Fibroblast of upper back skin (primary cell): ENCODE measurements at places on chromosomes 5 and 9.

- DNase-seq, result peak; percentile 49
Observed at GRCh38 chr9:133147412-133148198, 16.1 kb downstream of the GBGT1 start.

GRCh38 chr5:156522651-156523529 is 195.9 kb downstream of the SGCD start:
- DNase-seq, result no peak

GRCh38 chr5:23208959-23209431 is 298.4 kb upstream of the PRDM9 start:
- peak; percentile 32 for DNase-seq

DNA sequence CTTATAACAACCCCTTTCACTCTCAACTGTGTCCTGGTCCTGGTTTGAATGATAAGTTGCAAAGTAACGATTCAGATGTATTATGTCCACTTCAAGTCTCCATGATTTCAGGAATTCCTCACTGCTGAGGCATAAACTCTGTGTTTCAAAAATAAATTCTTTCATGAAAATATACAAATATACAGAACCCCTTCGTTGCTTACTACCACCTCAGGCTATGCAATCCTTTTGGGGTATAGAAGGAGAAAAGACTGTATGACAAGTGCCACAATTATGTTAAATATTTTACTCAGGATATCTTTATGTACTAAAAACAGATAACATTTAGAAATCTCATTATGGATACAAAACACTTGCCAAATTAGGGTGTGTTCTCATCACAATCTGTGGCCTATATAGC is 190.7 kb downstream of the KCTD16 start:
- DNase-seq, result no peak

GRCh38 chr9:4111233-4112008 is 188.4 kb downstream of the GLIS3 start:
- DNase-seq, result peak; percentile 47

DNA sequence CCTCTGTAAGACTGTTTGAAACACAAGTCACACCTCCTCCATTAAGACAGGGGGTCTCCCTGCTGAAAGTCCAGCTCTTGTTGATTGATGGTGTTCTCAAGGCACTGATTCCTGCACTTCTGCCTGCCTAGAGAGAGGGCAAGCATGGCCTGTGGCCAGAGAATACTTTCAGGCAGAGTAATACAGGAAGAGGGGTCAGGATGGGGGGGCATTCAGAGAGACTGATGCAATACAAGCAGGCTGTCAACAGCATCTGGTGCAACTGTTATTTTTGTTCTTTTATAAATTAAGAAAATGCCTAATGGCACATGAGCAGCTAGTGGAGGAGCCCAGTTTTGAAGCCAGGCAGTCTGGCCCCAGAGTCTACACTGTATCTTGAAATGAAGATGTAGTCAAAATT is 302.2 kb downstream of the DIRAS2 start:
- DNase-seq, result peak; percentile 73

GRCh38 chr9:8391132-8391531 is 591.6 kb upstream of the DMAC1 start:
- peak; percentile 76 for DNase-seq

GRCh38 chr5:146082798-146083197 is 22.6 kb downstream of the PLAC8L1 start:
- no peak for DNase-seq

GRCh38 chr5:115816226-115817081 is at the start of gene CDO1:
CDO1 (minus strand) TSS chr5:115816659; CDS start chr5:115816397, 262 bp downstream.
- peak; percentile 54 for DNase-seq

DNA sequence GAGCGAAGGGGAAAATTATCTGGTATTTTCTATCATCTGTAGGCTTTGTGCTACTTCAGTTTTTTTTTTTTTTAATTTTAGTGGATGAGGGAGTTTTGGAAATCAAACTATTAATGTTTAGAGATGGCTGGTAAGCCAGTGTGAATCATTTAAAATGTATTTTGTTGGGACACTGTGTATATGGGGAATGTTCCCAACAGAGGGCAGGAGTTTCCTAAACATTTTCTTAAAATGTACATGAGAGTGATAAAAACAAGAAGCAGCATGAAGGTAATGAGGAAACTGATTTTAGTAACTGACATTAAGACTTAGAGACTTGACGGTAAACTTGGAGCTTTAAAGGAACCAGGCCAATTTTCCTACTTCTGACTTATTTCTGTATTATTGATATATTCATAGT is 68.2 kb upstream of the ITGA2 start:
- DNase-seq, result peak; percentile 39

GRCh38 chr9:18516514-18516913 is 42.6 kb downstream of the ADAMTSL1 start:
- DNase-seq, result no peak

GRCh38 chr9:98667005-98667640 is 41.6 kb downstream of the GABBR2 start:
- DNase-seq, result no peak

GRCh38 chr5:135589152-135589551 is 10.4 kb upstream of the CXCL14 start:
- no peak for DNase-seq
